ENCODE measurements at places on chromosomes 2 and 18. TPM values are rescaled to one million over a fixed set of nuclear protein-coding genes. Genes with fewer than 3 reads are reported as not detected.

- no peak for DNase-seq
Measured at GRCh38 chr18:50507120-50507590, 52.7 kb upstream of the MAPK4 start.

- no peak for DNase-seq
Measured at GRCh38 chr2:219000569-219000960, 7.3 kb upstream of the CRYBA2 start.

DNA sequence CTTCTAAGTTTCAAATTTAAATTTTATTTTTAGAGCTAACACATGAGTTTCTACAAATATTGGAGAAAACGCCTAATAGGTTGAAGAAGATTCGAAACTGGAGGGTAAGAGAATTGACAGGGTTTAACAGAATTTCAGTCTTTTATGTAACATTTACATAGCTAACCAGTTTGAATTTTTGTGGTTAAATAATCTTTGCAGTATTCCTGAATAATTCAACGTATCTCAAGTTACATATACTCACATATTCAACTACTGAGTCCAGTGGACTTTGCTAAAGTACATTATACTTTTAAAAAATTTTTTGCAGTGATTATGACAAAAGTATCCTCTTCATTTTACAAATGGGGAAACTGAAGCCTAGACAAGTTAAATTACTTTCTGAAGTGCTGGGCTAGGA, 34.0 kb downstream of the CCNT2 start:
- DNase-seq: no peak

- peak; percentile 8 for DNase-seq
Measured at GRCh38 chr18:74476140-74476539, 19.0 kb upstream of the DIPK1C start.

GRCh38 chr18:24126155-24126961, 12.5 kb upstream of the CABYR start:
- no peak for DNase-seq

DNA sequence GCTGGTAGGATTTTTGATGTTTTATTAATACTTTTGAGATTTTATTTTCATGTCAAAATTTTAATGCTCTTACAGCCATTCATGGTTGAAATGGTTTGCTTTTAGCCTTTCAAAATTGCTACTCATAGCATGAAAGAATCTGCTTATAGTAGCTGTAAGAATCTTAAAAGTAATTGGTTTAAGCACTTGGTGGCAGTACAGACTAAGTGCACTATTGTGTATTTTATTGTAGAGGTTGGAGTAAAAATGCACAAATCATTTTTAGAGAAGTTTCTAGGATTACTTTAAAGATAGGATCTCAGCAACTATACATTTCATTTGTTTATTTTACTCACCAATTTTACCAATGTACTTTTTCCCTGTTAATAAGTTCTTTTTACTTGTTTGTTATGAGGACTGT, 205.8 kb downstream of the SPAG16 start:
- peak; percentile 3 for DNase-seq

GRCh38 chr2:136057802-136058140, 60.2 kb downstream of the CXCR4 start:
- no peak for DNase-seq

DNA sequence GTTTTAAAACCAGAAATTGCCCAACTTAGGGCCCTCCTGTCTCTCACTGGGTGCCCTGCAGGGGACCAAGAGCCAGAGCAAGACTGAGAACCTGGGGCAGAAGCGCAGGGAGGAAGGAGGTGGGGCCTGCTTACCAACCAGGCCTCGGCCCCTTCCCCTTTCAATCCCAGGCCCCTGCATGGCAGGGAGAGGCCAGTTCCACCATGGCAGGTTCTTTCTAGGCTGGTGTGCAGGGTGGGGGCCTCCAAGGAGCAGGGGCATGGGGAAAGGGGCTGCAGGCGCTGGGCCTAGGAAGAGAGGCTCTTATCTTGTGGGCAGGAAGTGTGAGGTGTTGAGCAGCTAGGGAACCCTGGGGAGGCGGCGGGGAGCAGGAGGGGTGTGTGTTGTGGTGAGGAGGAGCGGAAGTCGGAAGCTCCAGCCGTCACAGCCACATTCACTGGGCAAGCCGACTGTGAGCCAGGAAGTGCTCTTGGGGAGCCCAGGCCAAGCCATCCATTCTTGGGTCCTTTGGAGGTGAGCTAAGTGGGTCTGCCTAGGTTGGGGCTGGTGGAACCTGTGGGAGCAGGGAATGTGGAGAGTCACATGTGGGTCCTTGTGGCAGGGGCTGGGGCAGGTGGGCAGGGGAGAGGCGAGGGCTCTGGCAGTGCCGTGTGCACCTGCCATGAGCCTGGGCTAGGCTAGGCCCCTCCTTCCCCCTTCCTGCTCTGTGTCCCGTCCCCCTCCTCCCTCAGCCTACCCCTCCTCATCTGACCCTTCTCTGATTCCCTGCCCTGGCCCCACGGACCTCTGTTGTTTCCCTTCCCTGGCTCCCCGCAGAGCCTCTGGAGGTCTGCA, at the start of gene PSD4:
Gene PSD4, plus strand, starts transcription at position 430 of the 834 bp plus-strand sequence. CDS start 8,486 bp downstream, outside the sequence.
- no peak for DNase-seq

- no peak for DNase-seq
Measured at GRCh38 chr2:21757805-21758430, 634.1 kb downstream of the TDRD15 start.

DNA sequence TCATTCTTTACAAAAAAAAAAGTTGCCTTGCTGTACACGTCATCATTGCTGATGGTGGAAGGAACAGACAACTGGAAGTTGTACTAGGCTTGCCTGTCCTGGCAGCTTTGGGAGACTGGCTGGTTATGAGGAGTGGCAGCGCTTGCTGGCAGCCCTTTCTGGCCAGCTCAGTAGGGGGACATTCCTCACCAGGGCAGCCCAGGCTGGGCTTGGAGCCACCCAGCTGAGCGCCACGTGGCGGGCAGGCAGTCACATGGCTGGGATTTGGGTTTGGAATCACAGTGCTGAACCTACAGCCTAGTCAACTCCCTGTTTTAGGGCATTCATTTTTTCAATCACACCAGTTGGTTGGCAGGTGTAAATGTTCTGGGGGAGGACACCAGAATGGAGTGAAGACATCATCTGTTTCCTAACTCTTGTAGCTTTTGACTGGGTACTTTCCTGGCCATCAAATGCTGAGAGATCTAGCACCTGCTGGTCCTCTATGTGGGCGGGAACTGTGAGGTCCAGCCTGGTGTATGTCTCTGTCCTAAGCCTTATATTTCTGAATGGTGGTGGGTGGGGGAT, 139.3 kb downstream of the SETBP1 start:
- peak; percentile 1 for DNase-seq

DNA sequence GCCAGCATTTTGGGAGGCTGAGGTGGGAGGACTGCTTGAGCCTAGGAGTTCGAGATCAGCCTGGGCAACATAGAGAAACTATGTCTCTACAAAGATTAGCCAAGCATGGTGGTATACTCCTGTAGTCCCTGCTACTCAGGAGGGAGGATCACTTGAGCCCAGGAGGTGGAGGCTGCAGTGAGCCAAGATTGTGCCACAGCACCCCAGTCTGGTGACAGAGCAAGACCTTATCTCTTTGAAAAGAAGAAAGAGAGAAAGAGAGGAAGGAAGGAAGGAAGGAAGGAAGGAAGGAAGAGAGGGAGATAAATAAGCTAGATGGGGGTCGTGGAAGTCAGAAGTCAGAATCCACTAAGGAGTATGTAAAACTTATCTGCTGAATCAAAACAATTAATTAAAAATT, 16.2 kb downstream of the GPR75 start:
- DNase-seq: no peak

DNA sequence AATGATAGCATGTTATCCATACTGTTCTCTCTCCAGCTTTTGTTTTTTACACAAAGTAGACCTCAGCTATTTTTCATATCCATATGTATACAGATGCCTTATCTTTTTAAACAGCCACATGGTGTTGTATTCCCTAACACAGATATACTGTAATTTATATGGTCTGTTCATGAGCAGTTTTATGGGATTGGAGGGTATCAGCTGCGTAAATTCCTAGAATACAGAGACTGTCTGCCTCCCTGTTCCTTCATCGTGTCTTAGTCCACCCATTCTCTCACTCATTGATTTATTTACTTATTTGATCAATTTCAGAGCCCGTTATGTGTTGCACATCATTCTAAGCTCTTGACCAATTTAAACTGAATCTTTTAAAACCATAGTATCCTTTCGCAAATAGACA, 80.6 kb downstream of the GATA6 start:
- no peak for DNase-seq

GRCh38 chr2:107936433-107937359, 49.6 kb upstream of the SLC5A7 start:
- no peak for DNase-seq

DNA sequence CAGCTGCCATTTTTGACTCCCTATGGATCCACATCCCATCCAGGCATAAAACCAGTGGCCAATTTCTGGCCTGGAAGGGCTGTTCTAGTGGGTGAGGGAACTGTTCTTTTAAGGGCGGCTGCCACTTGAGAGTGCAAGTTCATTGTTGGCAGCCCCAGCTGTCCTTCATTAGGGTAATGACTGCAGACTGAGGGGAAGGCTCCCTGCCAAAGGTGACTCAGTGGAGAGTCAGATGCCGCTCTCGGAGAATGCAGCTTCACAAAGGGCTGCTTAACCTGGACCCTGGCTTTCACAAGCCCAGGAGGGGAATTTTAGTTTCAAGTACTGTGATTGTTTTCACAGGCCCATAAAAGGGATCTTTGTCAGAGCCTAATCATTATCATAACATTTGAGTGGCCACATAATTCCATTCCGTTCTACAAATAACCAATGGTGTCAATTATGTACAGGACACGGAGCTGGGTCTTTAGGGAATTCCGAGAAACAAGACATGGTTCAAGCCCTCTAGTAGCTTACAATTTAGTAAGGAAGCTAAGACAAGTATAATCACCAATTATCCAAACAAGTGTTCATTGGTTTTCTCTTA, 235.7 kb downstream of the CDCA7 start:
- DNase-seq: peak; percentile 99

DNA sequence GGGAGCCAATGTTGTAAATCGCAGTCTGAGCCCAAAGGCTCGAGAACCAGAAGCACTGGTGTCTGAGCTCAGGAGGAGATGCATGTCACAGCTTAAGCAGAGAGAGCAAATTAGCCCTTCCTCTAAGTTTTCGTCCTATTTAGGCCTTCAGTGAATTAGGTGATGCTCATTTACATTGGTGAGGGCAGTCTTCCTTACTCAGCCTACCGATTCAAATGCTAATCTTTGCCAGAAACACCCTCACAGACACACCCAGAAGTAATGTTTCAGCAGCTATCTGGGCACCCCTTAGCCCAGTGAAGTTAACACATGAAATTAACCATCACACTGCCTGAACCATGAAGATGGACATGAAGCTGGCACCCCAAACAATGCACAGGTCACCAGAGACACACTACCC, 385.1 kb downstream of the STK39 start:
- no peak for DNase-seq

- DNase-seq: peak; percentile 21
Measured at GRCh38 chr2:61018318-61018755, 282 bp upstream of the PUS10 start.

DNA sequence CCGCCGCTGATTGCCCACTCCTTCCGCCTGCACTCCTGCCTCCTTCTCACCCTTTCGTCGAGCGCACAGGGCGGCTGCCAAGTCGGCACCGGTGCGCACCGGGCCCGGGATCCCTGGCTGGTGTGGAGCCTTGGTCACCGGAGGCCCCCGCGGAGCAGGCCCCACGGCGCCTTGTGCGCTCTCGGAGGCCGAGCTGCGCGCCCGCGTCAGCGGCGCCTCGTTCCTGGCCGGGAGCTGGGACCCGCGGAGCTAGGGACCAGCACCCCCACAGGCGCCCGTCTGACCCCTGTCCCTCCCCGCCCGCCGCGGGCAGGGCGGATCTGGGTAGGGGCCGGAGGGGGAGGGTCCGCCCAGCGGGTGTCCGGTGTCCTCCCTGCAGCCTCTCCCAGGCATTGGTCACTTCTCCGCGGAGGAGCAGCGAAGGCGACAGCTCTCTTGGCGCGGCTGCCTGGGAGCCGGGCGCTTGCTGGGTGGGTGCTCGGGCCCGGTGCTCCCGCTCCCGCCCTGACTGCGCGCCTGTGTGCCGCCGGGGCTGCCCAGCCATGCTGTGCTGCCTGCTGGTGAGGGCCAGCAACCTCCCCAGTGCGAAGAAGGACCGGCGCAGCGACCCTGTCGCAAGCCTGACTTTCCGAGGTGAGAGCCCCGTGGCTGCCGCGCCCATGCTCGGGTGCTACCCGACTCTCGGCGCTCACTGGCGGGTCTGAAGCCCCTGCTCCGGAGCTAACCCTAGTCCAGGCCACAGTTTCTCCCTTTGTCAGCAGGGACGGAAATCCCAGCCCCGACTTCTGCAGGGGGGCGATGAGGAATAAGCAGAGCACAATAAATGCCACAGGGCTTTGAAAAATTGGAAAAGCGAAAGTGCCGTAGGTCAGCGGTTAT, 13.2 kb downstream of the DYSF start:
- DNase-seq: peak; percentile 53

DNA sequence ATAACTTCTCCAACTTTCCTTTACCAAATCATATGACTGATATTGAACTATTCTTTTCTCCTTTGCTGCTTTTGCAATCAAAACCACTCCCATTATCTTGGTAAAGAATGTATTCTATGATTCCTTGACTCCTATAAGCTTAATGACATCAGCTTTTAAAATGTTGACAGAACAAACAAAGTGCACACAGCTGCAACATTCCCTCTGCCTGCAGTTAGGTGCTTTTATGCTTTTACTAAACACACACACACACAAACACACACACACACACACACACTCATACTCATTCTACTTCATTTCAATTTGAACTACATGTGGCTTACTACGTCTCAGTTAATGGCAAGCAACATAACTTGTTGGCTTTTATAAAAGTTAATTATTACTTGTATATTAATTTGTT, 946.6 kb downstream of the DPP10 start:
- no peak for DNase-seq

- DNase-seq: no peak
Measured at GRCh38 chr2:130963849-130964793, 127.4 kb downstream of the ARHGEF4 start.

GRCh38 chr2:38960609-38961320, 71.1 kb downstream of the ARHGEF33 start:
- DNase-seq: no peak

- DNase-seq: no peak
Measured at GRCh38 chr2:157523270-157524247, 79.7 kb upstream of the CYTIP start.

The CNGA3 gene
- 0.58 TPM for total RNA-seq

The DNAJC5G gene
- total RNA-seq: not detected

The NOL4 gene
- not detected for total RNA-seq

The SLC11A1 gene
- 0.11 TPM for total RNA-seq

The SLC16A14 gene
- total RNA-seq: 0.11 TPM

The SCYGR2 gene
- not detected for total RNA-seq

The CD8B2 gene
- total RNA-seq: not detected

The COL5A2 gene
- 187 TPM for total RNA-seq

The CNTNAP5 gene
- not detected for total RNA-seq

The LYPD1 gene
- not detected for total RNA-seq

The ITGB1BP1 gene
- total RNA-seq: 57.3 TPM

The LNPK gene
- total RNA-seq: 46.0 TPM

The INPP5D gene
- 2.6 TPM for total RNA-seq

The UPP2 gene
- not detected for total RNA-seq

All from LHCN-M2 (cell line).